ENCODE measurements at places on chromosomes 3 and 15. TPM values are rescaled to one million over a fixed set of nuclear protein-coding genes. Genes with fewer than 3 reads are reported as not detected.

GRCh38 chr15:76056931-76057330, 2.9 kb upstream of the TMEM266 start:
- no peak for DNase-seq

DNA sequence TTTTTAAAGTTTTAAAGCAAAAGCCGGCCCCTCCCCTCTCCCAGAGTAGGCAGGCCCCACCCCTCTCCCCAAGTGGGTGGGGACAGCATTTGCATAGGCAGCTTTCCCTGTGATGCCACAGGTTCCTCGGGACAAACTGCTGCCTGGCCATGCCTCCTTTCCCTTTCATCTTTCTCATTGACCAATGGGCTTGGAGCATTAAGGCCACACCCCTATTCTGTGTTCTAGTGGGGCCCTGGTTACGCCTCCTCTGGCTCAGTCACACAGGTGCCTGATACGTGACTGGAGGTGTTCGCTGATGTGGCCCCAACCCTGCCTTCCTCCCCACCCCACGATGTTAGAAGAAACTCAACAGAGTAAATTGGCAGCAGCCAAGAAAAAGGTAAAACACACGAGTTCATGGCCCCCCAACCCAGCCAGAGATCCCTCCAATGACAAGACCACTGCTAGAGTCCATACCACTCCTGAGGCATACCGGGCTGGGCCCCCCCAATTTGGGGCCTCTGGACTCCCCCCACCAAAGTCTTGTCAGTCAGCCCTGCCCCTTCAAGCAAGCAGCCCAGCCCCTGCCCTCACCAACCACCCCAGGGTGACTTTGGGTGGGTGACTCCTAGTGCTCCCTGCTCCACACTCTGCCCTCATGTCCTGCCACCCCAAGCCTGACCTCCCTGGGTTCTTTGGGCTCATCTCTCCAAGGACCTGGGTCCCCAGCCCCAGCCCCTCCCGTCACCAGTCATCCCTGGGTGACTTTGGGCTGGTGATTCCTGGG, 62.8 kb upstream of the CSPG4 start:
- no peak for DNase-seq

DNA sequence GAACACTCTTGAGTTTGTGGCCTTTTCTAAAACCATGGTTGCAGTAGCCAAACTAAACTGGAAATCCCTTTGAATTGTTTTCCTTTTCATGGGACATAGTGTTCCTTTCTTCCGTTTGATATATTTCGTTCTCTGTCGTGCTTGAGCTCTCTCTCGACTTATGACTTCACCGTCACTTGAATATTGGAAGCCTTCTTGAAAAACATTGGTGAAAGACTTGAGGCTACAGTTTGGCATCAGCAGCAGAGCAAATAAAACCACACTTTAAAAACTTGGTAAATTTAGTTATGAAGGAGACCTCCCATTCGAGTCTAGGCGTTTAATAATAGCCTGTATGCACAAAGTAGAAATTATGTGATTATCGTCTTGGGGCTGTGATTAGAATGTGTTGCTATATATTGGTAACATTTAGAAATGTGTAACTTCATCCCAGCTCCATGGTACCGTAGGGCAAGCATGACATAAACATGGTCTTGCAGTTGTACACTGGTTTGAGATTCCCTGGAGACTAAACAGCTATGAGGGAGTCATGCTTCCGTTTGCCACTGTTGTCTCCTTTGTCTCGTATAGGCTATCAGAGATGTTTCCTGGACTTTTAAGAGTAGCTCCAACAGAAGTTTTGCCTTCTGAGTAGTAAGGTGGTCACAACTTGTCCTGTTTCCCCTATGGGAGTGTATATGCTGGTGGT, 122.3 kb downstream of the PTPRG start:
- no peak for DNase-seq

DNA sequence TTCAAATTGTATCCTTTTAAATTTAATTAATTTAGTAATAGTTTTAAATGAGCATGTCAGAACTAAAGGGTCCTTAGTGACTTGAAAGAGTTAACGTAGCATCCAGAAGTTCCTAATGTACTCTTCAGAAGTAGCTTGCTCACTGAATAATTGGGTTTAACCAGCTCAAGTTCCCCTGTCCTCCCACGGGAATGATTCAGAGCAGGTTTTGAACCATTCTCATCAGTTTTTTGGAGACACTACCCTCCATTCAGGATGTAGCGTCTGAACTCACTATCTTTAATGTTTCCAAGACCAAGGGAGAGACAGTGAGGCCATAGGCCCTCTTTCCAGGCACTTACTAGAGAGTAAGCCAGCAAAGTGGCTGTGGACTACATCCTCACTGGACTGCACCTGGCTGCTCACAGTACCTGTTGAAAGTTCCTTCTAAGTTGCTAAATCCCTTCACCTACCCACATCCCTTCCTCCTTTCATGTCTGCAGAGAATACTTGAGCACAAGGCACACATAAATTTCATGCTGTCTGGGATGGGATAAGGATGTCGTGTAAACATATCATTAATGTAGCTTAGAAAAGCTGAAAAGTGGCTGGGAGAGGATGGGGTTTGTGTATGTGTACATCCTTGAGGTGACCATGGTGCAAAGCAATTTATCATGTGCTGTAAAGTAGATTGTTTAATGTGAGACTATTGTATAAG, 146.3 kb downstream of the PLCL2 start:
- DNase-seq, result peak; percentile 42

DNA sequence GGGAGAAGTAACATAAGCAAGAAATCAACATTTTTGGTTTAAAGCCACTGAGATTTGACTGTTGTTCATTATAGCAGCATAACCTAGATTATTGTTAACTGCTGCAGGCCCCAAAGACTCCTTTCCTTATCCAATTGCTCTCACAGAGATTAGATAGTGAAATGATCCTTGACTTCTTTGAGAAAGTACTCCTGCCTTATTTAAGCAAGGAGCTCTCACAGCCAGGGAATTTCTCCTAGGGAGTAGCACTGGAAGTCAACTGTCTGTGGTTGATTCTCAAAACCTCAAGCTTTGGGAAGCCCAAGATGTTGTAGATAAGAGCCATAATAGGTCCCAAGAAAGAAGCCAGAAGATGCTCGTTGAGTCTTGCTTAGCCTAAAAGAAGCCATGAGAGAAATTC, 151.8 kb upstream of the TSC22D2 start:
- DNase-seq, result no peak

- no peak for DNase-seq
Observed at GRCh38 chr3:197746801-197747237, 2.9 kb upstream of the FYTTD1 start.

- no peak for DNase-seq
Observed at GRCh38 chr3:45236964-45237363, 10.9 kb upstream of the TMEM158 start.

GRCh38 chr15:23422946-23423708, 23.9 kb downstream of the GOLGA6L2 start:
- DNase-seq, result no peak

DNA sequence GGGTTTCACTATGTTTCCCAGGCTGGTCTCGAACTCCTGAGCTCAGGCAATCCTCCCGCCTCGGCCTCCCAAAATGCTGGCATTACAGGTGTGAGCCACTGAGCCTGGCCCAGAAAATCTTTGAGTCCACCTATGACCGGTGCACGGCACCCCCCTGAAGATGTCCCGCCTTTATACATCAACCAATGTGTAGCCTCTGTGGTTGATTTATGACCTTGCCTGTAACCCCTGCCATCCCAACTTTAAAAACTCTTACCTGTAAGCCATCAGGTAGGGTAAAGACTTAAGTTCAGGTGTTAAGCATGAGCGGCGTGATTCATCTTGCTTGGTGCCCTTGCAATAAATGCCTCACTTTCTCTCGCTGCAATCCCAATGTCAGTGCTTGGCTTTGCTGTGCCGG, 14.5 kb upstream of the CTSH start:
- no peak for DNase-seq

DNA sequence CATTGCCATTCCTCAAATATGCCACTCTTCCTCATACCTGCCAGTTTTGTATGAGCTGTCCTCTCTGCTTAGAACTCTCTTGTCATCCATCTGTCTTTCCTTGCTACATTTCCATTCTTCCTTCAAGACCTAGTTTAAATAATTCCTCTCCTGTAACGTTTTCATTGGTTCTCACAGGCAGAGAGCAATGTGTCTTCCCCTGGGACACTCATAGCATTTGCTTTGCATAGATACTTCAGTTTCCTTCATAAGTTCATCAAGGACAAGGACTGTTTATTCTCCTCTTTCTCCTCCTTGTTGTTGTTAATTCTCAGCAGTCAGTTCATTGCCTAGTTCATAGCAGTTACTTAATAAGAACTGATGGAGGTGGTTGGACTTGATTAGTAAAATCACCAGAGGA, 10.5 kb downstream of the NR2C2 start:
- no peak for DNase-seq

DNA sequence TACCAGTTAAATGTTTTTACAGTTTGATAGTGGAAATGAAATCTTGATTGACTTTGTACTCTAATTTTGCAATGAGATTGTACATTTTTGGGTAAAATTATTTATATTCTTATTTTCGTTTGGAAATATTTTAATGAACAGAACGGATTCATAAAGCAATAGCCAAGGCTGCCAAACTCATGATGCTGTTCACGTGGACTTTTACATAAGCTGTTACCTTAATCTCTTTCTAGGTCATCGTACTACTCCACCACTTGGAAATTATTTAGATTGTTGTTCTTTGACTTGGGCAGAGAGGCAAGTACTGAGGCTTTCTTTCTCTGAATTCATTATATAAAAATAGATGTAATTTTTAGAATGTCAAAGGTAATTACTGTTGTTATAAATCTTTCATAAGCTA, 16.2 kb downstream of the SYNPR start:
- no peak for DNase-seq

- no peak for DNase-seq
Observed at GRCh38 chr3:194142156-194142910, 6.4 kb downstream of the HES1 start.

- DNase-seq, result no peak
Observed at GRCh38 chr15:48681353-48681752, 35.8 kb upstream of the FBN1 start.

GRCh38 chr3:7574435-7574834, 713.5 kb downstream of the GRM7 start:
- DNase-seq, result no peak

- no peak for DNase-seq
Observed at GRCh38 chr3:94374439-94375161, 311.7 kb downstream of the NSUN3 start.

GRCh38 chr3:16174026-16174355, 489 bp upstream of the GALNT15 start:
- no peak for DNase-seq

C2CD4A gene
- 0.40 TPM for polyA plus RNA-seq

HTR3E gene
- polyA plus RNA-seq, result 0.07 TPM

MLF1 gene
- 63.7 TPM for polyA plus RNA-seq

CPLX3 gene
- 0.09 TPM for polyA plus RNA-seq
